ENCODE measurements at places on chromosomes 6 and 20.

DNA sequence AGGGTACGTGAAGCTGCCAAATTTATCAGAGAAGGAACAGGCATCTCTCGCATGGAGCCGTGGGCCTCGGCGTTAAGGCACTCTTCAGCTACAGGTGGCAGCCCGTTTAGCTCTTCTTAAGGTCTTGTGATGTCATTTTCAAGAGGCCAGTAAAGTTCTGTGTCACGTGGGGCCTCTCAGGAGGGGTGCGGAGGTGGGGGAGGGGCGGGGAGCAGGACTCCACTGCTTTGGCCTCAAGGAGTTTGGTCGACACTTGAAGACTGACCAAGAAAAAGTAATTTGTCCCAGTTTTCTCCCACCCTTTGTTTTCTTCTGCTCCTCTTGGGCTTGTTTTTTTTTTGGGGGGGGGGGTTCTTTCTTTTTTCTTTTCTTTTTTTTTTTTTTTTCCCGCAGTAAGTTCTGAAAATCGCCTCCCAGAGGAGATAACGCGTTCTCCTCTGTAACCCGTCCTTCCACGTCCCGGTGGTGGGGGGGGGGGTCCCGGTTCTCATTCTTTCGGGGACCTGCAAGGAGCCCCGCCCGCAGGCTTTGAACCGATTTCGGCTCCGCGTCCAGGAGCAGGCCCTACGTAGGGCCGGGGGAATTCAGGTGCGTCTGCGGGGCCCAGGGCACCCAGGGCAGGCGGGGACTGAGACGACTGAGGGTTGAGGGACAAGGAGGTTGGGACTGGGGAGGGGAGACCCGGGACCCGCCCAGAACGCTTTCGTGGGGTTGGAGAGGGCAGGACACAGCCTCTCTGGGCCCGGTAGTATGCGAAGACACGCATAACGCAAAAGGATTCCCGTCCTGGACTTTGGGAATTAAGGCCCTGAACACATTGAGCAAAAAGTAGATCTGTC, 26.0 kb downstream of the GPX6 start:
- no peak for DNase-seq

- no peak for DNase-seq
Observed at GRCh38 chr6:116741571-116741970, 23.9 kb downstream of the FAM162B start.

- no peak for DNase-seq
Observed at GRCh38 chr6:143149771-143150170, 89.1 kb downstream of the AIG1 start.

GRCh38 chr20:36919715-36920333, 31.7 kb downstream of the SAMHD1 start:
- DNase-seq: no peak

GRCh38 chr20:40805592-40805991, 116.6 kb upstream of the MAFB start:
- no peak for DNase-seq

DNA sequence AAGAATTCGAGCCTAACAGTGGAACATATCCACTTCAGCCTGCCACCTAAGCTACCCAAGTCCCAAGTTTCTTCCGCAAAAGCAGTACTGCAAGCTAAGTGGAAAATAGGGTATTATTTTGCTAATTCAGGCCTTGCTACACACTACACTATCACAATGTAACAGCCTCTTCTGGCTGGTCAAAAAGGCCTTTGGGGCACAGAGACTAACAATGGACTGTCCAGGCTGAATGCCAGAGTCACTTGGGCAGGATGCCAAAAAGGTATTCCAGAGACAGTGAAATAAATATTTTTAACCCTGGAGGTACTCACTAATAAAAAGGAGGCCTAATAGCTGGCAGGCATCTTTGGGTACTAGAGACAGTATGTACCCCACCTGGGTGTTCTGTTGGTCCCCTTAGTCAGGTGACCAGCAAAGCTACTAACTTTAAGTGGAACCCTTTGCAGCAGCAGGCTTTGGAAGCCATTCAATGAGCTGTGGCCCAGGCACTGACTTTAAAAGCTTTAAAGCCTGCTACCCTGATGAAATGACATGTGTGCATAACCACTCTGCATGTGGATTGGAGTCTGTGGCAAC, 692.1 kb downstream of the HTR1B start:
- DNase-seq: no peak

DNA sequence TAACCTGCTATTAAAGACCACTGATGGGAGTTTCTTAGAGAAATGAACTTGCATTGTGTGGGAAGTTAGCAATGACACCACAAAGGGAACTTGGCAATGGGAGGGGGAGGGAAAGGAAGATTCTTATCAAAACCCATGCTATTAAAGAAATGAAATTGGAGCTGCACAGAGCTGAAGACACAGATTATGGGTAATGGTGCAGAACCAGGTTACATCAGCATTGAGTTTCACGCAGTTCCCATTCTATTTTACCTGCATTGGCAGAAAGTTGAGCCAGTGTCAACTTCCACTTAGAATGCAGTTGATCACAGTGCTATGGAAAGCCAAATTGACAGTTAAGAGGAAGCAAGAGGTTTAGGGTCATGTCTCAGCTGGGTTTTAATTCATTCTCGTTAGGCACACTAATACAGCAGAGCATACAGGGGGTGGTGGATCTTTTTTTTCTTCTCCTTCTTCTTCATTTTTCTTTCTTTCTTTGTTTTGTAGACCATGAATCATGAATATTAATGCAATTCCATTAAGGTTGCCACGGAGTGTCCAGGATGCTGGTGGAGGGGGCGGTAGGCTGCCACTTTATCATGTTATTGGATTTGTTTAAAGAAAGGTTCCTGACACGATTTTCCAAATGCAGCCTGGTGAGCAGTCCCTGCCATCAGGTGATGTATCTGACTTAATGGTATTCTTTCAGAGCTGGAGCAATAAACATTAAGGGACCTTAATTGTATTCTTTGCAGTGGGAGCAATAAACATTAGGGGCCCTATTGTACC, 1092.0 kb upstream of the MAP3K7 start:
- no peak for DNase-seq

- DNase-seq: no peak
Observed at GRCh38 chr6:42320762-42321161, 103.1 kb upstream of the MRPS10 start.

DNA sequence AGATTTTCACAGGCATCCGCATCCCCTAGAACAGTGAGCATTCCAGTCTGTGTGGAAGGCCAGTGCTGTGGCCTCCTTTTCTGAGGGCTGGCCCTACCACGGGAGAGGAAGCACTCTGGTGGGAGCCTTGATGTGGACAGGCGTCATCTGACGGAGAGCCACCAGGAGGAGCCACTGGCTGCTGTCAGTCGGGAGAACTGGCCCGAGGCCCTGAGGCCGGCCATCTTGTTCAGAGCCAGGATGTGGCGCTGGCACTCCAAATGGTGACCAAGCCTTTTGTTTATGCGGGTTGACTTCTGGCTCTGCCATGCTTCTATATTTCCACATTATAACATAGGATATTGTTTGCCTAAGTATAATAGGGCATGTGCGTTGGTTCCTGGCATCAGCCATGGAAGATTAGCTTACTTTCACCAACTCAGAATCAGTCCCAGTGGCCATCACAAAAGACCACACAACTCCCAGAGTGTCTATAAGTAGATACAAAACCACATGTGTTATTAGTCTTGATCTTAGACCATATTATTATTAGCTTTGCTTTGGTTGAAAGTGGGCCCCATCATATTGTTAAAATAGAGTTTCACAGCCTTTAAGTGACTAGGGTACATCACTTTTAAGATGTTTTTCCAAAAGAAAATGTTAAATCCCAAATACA, 273.9 kb upstream of the TAB2 start:
- no peak for DNase-seq

- DNase-seq: no peak
Observed at GRCh38 chr6:22709803-22710202, 140.4 kb downstream of the HDGFL1 start.

DNA sequence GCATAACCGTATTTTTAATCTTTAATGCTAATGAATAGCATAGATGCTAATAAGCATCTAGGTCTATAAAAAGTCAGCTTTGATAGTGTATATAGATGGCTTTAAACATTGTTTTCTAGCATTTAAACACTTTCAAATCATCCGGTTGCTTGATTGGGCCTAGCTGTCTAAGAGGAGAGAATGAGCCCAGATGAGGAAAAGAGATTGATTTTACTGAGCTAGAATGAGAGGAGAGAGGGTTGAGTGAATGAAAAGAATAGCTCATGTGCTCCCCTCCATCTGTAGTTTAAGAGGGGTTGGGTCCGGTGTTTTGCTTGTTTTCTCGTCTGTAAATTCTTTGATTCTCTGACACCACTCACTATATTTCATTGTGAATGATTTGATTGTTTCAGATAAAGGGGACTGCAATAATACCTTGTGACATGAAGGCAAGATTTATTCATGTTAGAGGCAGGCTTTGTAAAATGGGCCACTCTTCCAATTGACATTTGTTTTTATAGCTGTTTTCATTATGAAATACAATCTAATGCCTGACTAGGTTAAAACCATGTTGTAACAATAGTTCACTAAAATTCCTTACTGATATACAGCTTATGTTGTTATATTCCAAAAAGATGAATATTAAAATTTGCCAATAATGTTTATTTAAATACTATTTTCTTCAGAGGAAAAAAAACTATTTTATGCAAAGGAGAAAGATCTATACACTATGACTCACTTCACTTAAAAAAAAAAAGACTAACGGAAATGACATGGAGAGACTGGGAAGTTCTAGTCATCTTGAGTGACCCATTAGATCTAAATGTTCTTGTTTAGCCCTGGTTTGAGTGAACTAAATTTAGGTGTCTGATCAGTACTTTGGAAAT, 3.2 kb downstream of the PTPN1 start:
- DNase-seq: no peak

- no peak for DNase-seq
Observed at GRCh38 chr20:10137032-10137431, 81.6 kb upstream of the SNAP25 start.
